ENCODE measurements at places on chromosomes 12 and 14.

DNA sequence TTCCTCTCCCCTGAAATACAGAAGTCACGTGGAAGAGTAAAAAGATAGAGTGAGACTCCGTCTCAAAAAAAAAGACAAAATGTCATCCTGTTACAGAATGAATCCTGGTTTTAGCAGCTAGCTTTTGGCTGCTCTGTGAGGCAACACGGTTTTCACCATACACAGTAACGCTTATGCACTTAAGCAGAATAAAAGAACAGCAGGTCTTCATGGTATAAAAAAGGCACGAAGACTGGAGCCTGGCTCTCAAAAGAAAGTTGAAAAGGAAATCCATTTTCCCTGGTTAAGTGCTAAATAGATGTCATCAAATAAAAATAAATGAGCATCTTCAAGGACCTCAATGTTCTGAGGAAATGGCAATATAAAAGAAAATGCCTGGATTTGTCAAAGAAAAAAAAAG is 444.1 kb downstream of the IPO8 start:
- no peak for DNase-seq

DNA sequence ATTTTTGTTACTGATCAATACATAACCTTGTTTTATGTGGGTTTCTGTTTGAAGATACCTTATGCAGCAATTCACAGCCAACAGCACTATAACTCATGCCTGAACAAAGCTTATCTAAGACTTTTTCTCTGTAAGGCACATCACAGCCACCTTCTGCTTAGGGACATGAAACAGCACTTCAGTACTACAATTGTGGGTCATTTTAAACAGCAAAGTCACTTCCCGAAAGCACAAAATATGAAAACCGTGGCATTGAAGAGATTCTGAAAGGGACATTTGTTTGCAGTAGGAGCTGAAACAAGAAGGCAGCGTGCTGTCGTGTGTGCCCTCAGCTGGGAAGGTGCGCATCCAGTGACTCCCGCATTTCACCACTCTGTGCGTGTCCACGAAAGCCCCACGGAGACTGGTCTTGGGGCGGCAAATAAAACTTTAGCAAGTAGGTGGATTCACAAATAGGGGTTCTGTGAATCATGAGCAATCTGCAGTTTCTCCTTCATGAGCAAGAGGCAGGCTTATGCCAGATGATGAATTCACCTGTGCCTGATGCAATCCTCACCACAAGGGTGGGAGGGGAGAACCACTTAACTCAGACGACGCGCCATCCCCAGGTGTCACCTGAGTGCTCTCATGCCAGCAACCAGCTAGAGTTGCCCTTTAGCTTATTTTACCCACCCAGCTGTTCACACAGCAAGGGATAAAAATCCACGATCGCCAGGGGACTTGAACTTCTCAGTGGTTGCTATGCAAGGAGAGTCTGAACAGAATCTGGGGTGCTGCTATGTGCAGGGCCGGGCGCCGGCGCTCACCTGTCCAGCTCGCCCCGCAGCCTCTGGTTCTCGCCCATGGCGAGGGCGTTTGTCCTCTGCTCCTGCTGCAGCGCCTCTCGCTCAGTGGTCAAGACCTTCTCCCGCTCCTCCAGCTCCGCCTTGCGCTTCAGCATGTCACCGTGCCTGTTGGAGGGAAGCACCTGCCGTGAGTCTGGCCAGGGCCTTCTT is 54.9 kb upstream of the GPR68 start:
- no peak for DNase-seq

DNA sequence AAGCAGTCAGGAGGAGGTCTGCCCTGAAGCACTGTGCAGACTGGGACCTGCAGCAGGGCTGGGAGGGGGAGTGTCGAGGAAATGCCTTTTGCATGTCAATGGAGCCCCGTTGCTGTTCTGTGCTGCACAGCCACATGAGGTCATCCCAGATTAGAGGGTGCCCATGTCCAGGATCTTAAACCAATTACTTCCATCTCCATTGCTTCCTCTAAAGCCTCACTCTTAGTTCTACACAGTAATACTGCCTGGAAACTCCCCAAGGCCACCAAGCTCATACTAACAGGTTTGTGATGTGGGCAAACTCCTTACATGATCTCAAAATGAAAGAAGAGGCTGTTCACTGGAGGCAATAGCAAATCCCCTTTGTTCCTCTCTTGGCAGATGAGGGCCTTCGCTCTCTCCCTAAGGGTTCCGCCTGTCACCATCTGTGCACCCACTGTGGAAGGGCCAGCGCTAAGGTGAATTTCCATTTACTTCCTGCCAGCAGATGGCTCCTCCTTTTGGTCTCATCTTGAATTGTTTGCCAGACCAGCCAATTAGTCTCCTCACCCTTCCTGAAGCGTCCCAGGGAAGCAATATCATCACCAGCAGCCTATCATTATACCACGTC is 35.4 kb upstream of the LTA4H start:
- DNase-seq, result no peak

- DNase-seq, result no peak
Observed at GRCh38 chr14:77140359-77141213, 1.0 kb downstream of the ZDHHC22 start.
